ENCODE measurements at places on chromosomes 3 and 15.

DNA sequence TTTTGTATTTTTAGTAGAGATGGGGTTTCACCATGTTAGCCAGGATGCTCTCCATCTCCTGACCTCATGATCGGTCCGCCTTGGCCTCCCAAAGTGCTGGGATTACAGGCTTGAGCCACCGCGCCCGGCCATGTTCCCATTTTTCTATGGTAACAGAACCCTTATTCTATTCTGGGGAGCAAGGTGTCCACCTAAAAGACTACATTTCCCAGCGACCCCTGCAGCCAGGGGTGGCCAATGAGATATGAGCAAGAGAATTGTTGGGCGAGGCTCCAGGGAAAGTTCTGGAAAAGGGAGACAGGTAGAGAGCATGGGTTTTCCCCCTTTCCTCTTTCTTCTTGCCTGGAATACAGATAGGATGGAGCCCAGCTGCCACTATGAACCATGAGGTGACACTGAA lies 96.9 kb downstream of the LINGO1 start:
- H3K27ac ChIP-seq: peak overlapping the region; percentile 93
- no peaks in the 10 kb centered on the region for H3K27me3 ChIP-seq
- H3K4me3 ChIP-seq: no peak overlapping the region
- no peaks in the 10 kb centered on the region for H3K36me3 ChIP-seq
- H3K4me1 ChIP-seq: peaks cover 43% of the 10 kb centered on the region
- DNase-seq: no peak

DNA sequence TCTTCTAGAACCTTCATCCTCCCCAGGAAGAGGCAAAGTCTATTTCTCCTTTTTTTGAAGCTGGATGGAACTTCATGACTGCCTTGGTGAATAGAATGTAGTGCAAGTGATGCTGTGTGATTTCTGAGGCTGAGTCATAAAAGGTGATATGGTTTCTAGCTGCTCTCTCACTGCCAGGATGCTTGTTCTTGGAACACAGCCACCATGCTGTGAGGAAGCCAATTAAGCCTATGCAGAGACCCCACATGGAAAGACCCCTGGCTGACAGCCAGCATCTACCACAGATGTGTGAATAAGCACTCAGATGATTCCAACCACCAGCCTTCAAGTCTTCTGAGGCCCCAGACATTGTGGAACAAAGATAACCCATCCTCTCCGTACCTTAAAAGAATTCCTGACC lies 57.0 kb downstream of the ISL2 start:
- DNase-seq: no peak
- no peaks in the 10 kb centered on the region for H3K4me1 ChIP-seq
- no peak overlapping the region for H3K27ac ChIP-seq
- H3K36me3 ChIP-seq: peaks cover 17% of the 10 kb centered on the region

GRCh38 chr3:22728406-22728805 lies 474.7 kb upstream of the UBE2E2 start:
- H3K4me3 ChIP-seq: no peak overlapping the region
- no peak for DNase-seq
- no peaks in the 10 kb centered on the region for H3K36me3 ChIP-seq

DNA sequence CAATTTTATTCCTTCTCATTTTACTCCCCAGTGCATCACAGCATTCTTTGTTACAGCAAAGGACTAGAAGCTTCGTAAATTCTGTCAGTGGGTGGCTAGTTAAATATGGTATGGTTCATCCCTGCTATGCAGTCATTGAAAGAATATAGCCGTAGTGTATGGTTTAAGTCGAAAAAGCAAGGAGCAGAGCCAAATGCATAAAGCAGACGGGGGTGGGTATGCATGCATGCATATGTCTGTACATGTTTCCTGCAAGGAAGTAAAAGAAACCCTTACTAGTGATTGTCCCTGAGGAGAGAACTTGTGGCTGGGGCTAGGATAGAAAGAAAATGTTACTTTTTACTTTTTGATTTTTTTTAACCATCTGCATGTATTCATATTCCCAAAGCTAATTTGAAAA lies 19.9 kb downstream of the RBP2 start:
- H3K27me3 ChIP-seq: peaks cover 2% of the 10 kb centered on the region
- H3K4me1 ChIP-seq: no peaks in the 10 kb centered on the region
- no peak for DNase-seq
- H3K4me3 ChIP-seq: no peak overlapping the region
- H3K36me3 ChIP-seq: no peaks in the 10 kb centered on the region
- no peak overlapping the region for H3K27ac ChIP-seq

GRCh38 chr3:128077202-128077624 lies 25.0 kb downstream of the SEC61A1 start:
- H3K27ac ChIP-seq: no peak overlapping the region
- H3K4me3 ChIP-seq: peak overlapping the region; percentile 77
- no peaks in the 10 kb centered on the region for H3K27me3 ChIP-seq
- no peak for DNase-seq
- peaks cover 2% of the 10 kb centered on the region for H3K4me1 ChIP-seq
